ENCODE measurements at places on chromosomes 16 and 17.
A peak's percentile ranks its signal among the peaks of the same experiment; 100 is the strongest.

DNA sequence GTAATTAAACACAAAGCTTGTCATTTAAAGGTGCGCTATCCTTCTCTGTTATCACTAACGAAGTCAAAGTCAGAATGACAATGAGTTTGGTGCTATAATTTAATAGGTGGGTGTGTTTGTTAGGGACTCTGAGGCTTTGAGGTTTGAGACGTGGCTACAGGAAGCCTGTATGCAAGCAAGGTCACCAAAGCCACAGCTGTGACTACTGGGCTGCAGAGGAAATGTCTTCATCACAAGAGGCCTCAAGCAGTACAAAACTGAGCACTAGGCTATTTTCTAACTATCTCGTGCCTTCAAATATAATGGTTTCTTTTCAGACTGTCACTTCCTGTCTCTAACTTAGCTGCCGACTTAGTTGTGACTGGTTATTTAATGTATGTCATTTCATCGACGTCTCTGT, 141.2 kb downstream of the AATF start:
- H3K27ac ChIP-seq, result no peak overlapping the region
- H3K4me3 ChIP-seq, result no peak overlapping the region
- DNase-seq, result no peak
- H3K4me1 ChIP-seq, result no peaks in the 10 kb centered on the region
- H3K36me3 ChIP-seq, result peaks cover 60% of the 10 kb centered on the region
- no peaks in the 10 kb centered on the region for H3K27me3 ChIP-seq

GRCh38 chr17:82127704-82128103, 29.7 kb upstream of the FASN start:
- H3K27ac ChIP-seq, result no peak overlapping the region
- H3K27me3 ChIP-seq, result no peaks in the 10 kb centered on the region
- no peak overlapping the region for H3K4me3 ChIP-seq
- no peak for DNase-seq

GRCh38 chr16:24748242-24748641, 18.8 kb downstream of the TNRC6A start:
- peaks cover 100% of the 10 kb centered on the region for H3K4me1 ChIP-seq
- H3K27ac ChIP-seq, result peak overlapping the region; percentile 68
- H3K36me3 ChIP-seq, result peaks cover 6% of the 10 kb centered on the region
- no peaks in the 10 kb centered on the region for H3K27me3 ChIP-seq
- DNase-seq, result no peak

GRCh38 chr17:34763728-34764665, 184.6 kb downstream of the TMEM132E start:
- H3K27ac ChIP-seq, result no peak overlapping the region
- H3K27me3 ChIP-seq, result peaks cover 24% of the 10 kb centered on the region
- no peak overlapping the region for H3K4me3 ChIP-seq
- no peaks in the 10 kb centered on the region for H3K36me3 ChIP-seq
- DNase-seq, result no peak

GRCh38 chr16:75189638-75190245, 17.2 kb downstream of the CTRB2 start:
- no peak overlapping the region for H3K27ac ChIP-seq
- H3K36me3 ChIP-seq, result no peaks in the 10 kb centered on the region
- no peaks in the 10 kb centered on the region for H3K27me3 ChIP-seq
- no peak for DNase-seq
- H3K4me1 ChIP-seq, result no peaks in the 10 kb centered on the region
- H3K4me3 ChIP-seq, result no peak overlapping the region

Measured in left ventricle myocardium inferior (tissue), 1 donor.